Cerebellar nuclear complex (tissue), 1 donor: ENCODE measurements at places on chromosomes 1 and 21.

DNA sequence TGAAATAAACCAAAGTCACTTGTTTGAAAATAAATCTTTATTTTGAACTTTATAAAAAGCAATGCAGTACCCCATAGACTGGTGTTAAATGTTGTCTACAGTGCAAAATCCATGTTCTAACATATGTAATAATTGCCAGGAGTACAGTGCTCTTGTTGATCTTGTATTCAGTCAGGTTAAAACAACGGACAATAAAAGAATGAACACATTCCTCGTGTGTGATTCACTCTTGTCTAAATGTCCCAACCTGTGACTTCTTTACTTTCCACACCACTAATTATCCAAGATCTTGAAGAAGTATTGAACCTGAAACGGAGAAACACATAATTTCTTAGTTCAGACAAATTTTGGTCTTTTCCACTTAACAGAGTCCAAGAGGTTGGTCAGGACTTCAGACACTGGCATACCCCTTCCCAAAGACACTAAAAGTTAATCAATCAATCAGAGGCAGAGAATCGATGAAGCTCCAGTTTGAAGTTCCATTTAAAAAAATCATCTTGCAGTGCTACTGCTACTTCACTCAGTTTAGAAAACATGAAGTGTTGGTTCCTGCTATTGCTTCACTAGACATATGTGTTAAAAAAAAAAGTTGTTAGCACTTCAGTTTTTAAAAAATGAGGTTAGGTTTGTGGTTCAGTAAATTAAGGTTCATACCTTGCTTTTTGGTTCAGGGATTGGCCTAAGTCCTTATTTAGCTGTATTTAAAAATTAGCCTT is 26.2 kb downstream of the ATP1B1 start:
- DNase-seq = no peak

DNA sequence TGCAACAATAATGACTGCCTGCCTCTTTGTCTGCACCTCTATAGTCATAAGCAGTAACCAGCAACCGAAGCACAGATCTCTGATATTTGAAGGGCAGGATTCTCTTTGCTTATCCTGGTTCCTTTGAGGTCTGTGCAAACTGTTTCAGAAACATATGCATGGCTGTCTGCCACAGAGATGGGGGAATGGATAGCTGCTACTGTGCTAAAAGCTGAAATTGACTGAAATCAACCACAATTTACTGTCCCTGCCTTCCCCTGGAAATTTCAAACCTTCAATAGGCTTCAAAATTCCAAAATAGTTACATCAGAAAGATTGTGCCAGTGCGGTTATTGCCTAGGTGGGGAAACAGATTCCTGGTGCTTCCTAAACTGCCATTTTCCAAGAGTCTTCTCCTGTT is 136.8 kb upstream of the GORAB start:
- DNase-seq = no peak

DNA sequence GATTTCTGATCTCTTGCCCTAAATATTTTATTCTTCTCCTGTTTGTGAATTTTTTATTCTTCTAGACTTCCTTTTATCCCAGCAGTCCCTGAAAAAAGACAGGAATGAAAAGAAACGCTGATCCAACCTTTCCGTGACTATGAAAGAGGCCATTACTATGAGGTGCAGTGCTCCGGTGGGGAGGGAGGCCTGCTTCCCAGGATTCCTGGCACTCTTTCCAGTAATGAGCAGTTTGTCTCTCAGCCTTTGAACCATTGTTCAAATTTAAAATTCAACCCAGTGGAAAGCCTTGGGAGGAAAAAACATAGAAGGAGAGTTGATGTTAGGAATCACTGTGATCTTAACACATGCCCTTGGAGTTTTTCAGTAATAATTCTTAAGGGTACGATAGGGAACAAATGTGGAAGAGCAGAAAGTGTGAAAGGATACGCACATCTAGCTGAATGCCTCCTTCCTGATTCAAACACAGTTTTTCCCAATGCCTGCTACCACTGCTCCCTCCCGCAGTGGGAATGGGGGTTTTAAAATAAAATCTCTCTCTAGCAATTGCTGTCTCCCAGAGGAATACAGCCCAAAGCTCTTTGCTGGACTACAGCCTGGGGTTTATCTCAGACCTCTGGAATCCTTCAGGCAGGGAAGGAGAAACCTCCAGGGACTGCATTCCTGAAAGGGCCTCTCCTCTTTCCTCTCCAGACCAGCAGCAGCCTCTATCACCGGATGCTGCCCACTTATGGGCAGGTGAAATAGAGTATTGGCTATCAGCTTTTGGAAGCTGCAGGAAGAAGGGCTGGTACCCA is 6.1 kb downstream of the IER5 start:
- DNase-seq = no peak

DNA sequence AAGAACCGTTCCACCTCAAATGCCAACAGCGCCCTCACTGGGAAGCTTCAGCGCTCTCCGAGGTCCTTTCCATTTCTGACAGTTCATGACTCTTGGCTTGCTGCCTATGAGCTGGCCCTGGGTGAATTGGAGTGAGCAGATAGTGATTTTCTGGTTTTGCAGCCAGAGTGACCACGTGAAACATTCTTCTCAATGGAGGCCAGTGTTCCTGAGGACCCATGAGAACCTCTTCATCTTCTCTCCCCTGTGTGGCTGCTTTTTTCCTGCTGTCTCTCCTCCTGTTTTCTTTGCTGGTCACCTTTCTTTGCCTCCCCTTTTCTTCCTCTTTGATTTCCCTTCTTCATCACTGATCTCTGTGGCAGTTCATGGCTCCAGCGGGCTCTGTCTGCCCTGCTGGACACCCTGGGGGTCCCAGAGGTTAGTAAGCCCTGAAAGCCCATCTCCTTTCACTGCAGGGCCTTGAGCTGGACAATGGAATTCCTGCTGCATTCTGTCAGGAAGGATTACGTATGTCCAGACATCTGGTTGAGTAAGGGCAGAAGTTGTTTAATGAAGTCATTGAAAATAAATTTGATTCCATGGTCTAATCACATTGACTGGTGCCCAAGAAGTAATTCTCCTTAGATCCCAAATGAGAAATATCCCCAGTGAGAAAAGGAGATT is 29.9 kb downstream of the VASH2 start:
- DNase-seq = no peak

- no peak for DNase-seq
Observed at GRCh38 chr1:240029418-240029817, 62.3 kb upstream of the FMN2 start.

DNA sequence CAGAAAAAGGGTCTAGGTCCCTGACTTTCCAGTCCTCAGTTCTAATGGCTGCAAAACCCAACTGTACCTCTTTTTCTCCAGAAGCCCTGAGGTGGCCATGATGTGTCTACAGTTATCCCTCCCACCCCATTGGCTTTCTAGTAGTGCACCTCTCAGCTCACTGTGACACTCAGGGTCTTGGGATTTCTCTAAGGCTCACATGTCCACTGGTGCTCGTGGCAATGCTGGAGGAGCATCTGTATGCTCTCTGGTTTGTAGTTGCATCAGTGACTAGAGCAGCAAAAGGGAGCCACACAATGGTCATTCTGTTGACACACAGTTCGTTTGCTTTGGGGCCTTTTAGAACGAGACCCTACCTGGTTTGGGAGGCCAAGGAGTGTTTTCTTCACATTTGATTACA is 81.6 kb upstream of the SYT6 start:
- no peak for DNase-seq

GRCh38 chr1:215219372-215219771 is 136.8 kb downstream of the KCNK2 start:
- no peak for DNase-seq

DNA sequence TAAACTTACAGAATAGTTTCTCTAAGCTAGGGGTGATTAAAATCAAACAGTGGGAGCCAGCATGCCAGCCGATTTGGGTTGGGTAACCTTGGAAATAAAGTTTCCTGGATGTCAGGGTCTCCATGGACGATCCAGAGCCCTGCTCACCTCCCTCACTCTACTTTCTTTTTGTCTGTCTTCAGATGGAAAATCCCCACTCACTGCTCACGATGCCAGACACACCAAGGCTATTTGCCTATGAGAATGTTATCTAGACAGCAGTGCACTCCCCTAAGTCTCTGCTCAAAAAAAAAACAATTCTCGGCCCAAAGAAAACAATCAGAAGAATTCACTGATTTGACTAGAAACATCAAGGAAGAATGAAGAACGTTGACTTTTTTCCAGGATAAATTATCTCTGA is 13.9 kb downstream of the SLAMF7 start:
- no peak for DNase-seq

- DNase-seq = no peak
Observed at GRCh38 chr1:115682792-115683191, 41.0 kb downstream of the VANGL1 start.

GRCh38 chr1:67285780-67286488 is 21.7 kb upstream of the IL12RB2 start:
- DNase-seq = no peak

DNA sequence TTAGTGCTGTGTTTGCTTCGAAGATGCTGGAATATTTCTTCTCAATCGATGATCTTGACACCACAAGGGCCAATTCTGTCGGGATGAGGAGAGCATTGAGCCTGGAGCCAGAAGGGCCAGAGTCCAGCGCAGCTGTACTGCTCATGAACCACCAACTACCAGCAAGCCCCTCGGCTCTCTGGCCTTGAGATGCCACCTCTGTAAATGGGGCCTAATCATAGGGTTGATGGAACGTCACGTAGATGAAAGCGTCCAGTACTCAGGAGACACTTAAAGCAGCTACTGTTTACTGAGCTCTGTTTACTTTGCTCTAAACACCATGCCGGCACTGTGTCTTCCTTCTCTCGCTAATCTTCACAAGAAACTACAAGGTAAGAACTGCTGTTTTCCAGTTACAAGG is 26.3 kb downstream of the CCDC185 start:
- no peak for DNase-seq
